Left renal pelvis (tissue), 4 donors: ENCODE measurements at places on chromosomes 11 and 22.

GRCh38 chr22:20532256-20532993 lies 25.0 kb downstream of the MED15 start:
- no peak for DNase-seq

- DNase-seq: no peak
Observed at GRCh38 chr22:39209756-39210155, 35.0 kb downstream of the PDGFB start.

- DNase-seq: no peak
Observed at GRCh38 chr11:84824624-84825023, 802.5 kb downstream of the DLG2 start.

GRCh38 chr11:59218893-59219292 lies 6.2 kb upstream of the MPEG1 start:
- no peak for DNase-seq

GRCh38 chr11:125155100-125155444 lies 9.5 kb upstream of the PKNOX2 start:
- DNase-seq: no peak
